H9 (cell line): ENCODE measurements at places on chromosomes 16 and 17. TPM values are rescaled to one million over a fixed set of nuclear protein-coding genes. Genes with fewer than 3 reads are reported as not detected.
A peak's percentile ranks its signal among the peaks of the same experiment; 100 is the strongest.

DNA sequence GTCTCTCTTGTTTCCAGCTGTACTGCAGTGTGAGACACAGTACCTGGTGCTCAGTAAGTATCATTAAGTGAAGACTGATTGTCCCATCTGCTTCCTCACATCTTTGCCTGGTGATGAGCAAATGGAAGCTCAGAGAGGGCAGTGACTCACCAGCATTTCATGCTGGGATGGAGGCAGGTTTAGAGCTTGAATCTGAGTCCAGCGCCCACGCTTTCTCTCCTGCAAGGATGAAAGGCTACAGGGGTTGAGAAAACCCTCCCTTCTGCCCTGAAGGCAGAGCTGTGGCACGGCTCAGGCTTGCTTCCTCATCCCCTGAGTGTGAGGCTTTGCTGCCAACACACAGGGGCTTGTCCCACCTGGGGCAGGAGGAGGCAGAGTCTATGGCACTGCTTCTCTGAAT lies 1.5 kb upstream of the RNF112 start:
- DNase-seq, result no peak
- H3K36me3 ChIP-seq, result no peaks in the 10 kb centered on the region; the same call in 2 of the 3 replicates
- H3K4me3 ChIP-seq, result no peak overlapping the region

- no peaks in the 10 kb centered on the region; the same call in 2 of the 3 replicates for H3K36me3 ChIP-seq
- H3K4me1 ChIP-seq, result no peaks in the 10 kb centered on the region
- DNase-seq, result no peak
- H3K27ac ChIP-seq, result no peak overlapping the region
- H3K4me3 ChIP-seq, result no peak overlapping the region
Observed at GRCh38 chr16:72588551-72588950, 416.6 kb upstream of the PMFBP1 start.

DNA sequence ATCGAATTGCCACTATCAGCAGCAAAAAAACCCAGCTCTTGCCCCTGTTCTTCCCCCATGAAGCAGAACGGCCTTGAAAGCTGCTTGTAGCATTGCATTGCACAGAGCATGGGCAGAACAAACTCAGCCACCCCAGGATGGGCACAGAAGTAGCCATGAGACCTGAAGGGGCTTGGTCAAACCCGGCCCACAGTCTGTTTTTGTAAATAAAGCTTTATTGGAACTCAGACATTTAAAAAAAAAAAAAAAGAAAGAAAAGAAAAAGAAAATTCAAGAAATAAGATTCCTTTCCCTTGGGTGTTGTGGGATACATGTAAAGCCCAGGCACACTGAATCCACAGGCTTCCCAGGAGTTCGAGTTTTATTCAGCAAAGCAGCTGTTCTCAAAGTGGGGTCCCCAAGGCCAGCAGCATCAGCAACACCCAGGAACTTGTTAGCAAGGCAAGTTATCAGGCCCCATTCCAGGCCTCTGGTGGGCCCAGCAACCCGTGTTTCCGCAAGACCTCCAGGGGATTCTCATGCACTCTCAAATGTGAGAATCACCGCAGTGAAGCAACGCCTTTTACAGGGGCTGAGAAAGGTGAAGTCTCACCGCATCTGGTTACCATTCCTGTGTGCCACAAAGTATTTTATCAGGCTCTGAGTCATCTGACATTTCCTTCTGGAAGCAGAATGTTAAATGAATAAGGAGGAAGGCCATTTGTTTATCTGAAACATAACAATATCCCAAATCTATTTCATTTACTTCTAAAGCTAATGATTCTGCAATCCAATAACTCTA lies 108.2 kb downstream of the SLC39A11 start:
- no peaks in the 10 kb centered on the region for H3K36me3 ChIP-seq
- no peak overlapping the region for H3K4me3 ChIP-seq
- no peaks in the 10 kb centered on the region for H3K27me3 ChIP-seq
- H3K27ac ChIP-seq, result no peak overlapping the region
- no peak for DNase-seq

DNA sequence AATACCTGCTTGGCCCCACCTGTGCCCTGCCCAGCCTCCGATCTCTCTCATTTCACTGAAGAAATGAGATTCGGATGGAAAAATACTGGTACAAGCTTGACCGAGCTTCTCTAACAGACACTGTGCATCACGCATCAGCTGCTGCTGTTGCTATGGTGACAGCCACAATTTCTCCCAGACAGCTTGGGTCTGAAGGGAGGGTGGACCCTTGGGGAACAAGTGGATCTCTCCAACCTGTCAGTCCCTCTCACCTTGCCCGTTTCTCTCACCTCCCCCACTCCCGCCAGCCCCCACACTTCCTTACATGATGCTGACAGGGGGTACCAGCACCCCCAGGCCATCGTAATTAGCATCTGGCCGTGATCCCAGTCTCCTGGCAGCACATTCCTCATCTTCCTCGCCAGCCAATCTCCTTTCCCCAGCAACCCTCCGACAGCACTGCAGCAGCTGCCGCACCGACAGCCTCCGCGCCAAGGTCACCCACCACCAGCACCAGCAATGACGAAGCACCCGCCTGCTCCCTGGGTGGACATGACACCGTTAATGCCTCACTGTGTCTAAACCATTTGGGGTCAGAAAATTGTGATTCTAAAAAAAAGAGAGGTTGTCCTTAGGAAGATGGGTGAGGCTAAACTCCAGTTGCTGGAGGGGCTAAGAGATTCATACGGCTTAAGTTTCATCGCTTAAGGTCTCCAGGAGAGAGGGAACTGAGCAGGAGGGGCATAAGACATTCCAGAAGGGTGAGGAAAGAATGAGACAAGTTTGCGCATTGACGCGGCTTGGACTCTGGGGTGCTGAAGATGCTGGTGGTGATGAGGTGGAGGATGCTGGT lies 58.6 kb upstream of the TNRC6A start:
- H3K36me3 ChIP-seq, result no peaks in the 10 kb centered on the region
- peak; percentile 62 for DNase-seq
- H3K4me1 ChIP-seq, result no peaks in the 10 kb centered on the region
- no peaks in the 10 kb centered on the region for H3K27me3 ChIP-seq
- H3K27ac ChIP-seq, result no peak overlapping the region

DNA sequence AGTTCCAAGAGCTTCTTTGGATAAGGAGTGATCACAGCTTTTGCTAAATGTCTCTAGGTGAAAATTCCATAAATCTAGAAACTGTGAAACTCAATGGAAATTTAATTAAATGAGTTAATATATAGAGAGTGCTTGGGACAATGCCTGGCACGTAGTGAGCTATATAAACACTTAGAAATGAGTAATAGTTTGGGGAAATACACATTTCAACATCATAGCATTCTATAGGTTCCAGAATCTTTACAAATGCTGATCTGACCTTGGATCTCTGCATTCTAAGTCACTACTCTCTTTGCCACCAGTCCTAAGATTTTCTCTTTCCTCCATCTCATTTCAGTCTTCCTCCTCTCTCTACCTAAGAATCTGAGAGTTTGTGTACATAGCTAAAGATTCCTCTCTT lies 175.6 kb downstream of the SOX9 start:
- H3K27me3 ChIP-seq, result no peaks in the 10 kb centered on the region
- H3K4me1 ChIP-seq, result no peaks in the 10 kb centered on the region; the same call in 1 of the 2 replicates
- no peaks in the 10 kb centered on the region for H3K36me3 ChIP-seq
- H3K4me3 ChIP-seq, result no peak overlapping the region
- H3K27ac ChIP-seq, result no peak overlapping the region

DNA sequence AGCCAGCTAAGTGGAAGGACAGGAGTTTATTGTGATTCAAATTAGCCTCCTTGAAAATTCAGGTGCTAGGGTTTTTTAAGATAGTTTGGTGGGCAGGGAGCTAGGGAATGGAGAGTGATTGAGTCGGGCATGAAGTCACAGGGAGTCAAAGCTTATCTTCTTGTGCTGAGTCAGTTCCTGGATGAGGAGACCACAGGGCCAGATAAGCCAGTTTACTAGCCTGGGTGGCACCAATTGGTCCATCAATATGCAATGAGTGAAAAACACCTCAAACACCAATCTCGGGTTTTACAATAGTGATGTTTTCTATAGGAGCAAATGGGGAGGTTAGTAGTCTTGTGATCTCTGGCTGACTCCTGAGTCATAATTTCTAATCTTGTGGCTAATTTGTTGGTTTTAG lies 165.1 kb downstream of the ABCC12 start:
- H3K4me1 ChIP-seq, result peaks cover 2% of the 10 kb centered on the region; the same call in 1 of the 2 replicates
- DNase-seq, result peak; percentile 5
- no peak overlapping the region for H3K27ac ChIP-seq
- no peaks in the 10 kb centered on the region; the same call in 2 of the 3 replicates for H3K36me3 ChIP-seq
- no peaks in the 10 kb centered on the region for H3K27me3 ChIP-seq
- H3K4me3 ChIP-seq, result no peak overlapping the region

GRCh38 chr16:87583453-87584131 lies 18.7 kb upstream of the JPH3 start:
- no peaks in the 10 kb centered on the region for H3K4me1 ChIP-seq
- H3K4me3 ChIP-seq, result peak overlapping the region; percentile 21; the same call in 1 of the 3 replicates
- no peaks in the 10 kb centered on the region for H3K27me3 ChIP-seq
- H3K36me3 ChIP-seq, result no peaks in the 10 kb centered on the region

GRCh38 chr16:53901408-53901807 lies 197.5 kb downstream of the FTO start:
- no peak overlapping the region for H3K27ac ChIP-seq
- H3K4me1 ChIP-seq, result no peaks in the 10 kb centered on the region

- H3K4me3 ChIP-seq, result no peak overlapping the region
- 0 out of 2 replicates have a peak, but pooled peaks cover 1% of the 10 kb centered on the region for H3K36me3 ChIP-seq
- H3K27ac ChIP-seq, result no peak overlapping the region
- H3K4me1 ChIP-seq, result no peaks in the 10 kb centered on the region
- DNase-seq, result peak; percentile 46
Observed at GRCh38 chr17:12296209-12296625, 275.5 kb downstream of the MAP2K4 start.

DNA sequence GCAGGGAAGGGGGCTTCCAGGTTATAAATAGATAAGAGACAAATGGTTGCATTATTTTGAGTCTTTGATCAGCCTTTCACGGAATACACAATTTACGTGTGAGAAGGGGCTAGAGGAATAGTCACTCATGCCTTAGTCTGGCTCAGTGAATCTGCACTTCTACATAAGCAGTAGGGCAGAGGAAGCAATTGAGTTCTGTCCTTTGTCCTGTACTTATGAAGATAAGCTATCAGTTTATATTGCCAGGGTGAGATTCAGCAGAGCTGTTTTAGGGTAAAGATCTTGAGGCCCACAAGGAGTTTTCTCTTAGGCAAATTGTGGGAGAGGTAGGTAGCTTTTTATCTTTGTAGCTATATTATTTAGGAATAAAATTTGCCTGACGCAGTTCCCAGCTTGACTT lies 33.3 kb downstream of the TOM1L1 start:
- H3K4me3 ChIP-seq, result no peak overlapping the region
- DNase-seq, result no peak
- H3K27ac ChIP-seq, result no peak overlapping the region
- no peaks in the 10 kb centered on the region for H3K4me1 ChIP-seq

- H3K4me3 ChIP-seq, result no peak overlapping the region
- H3K27ac ChIP-seq, result no peak overlapping the region
- peaks cover 2% of the 10 kb centered on the region; the same call in 1 of the 2 replicates for H3K4me1 ChIP-seq
- no peaks in the 10 kb centered on the region for H3K36me3 ChIP-seq
- DNase-seq, result no peak
Observed at GRCh38 chr17:61291451-61292285, 108.0 kb upstream of the TBX2 start.

DNA sequence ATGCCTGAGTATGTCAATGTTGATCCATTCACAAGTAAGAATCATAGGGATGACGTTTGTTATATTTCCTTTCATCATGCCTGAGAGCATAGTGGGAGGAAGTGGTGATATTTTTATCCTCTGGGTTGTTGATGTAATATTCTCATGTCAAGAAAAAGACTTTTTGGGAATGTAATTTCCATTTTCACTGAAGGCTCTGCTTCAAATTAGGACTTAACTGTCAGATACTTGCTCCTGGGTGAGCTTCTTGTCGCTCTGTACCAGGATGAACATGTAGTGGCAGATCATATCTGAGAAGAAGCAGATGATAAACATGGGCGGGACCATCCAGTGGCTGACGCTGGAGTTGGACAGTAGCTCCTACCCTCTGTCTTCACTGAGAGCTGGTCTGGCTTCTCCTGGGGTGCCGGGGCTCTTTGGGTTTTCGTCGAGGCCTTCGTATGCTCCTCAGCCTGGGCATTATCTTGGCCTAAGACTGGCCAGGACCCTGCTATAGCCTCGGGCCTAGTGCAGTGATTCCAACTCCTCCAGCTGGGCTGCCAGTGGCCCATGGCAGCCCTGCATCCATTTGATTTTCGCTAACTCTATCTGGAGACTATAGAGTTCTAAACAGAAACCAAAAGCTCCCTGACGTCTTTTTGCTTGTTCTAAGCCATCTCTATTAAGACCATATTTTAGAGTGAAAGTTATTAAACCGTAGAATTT lies 19.7 kb downstream of the CYB5B start:
- H3K36me3 ChIP-seq, result peaks cover 4% of the 10 kb centered on the region; the same call in 2 of the 3 replicates
- no peaks in the 10 kb centered on the region for H3K27me3 ChIP-seq
- H3K4me1 ChIP-seq, result no peaks in the 10 kb centered on the region
- H3K4me3 ChIP-seq, result no peak overlapping the region
- no peak for DNase-seq

- no peaks in the 10 kb centered on the region for H3K4me1 ChIP-seq
- peaks cover 17% of the 10 kb centered on the region for H3K36me3 ChIP-seq
- DNase-seq, result no peak
- no peak overlapping the region for H3K4me3 ChIP-seq
- H3K27me3 ChIP-seq, result no peaks in the 10 kb centered on the region
- no peak overlapping the region for H3K27ac ChIP-seq
Observed at GRCh38 chr17:28889996-28890395, 7.5 kb downstream of the FLOT2 start.

DNA sequence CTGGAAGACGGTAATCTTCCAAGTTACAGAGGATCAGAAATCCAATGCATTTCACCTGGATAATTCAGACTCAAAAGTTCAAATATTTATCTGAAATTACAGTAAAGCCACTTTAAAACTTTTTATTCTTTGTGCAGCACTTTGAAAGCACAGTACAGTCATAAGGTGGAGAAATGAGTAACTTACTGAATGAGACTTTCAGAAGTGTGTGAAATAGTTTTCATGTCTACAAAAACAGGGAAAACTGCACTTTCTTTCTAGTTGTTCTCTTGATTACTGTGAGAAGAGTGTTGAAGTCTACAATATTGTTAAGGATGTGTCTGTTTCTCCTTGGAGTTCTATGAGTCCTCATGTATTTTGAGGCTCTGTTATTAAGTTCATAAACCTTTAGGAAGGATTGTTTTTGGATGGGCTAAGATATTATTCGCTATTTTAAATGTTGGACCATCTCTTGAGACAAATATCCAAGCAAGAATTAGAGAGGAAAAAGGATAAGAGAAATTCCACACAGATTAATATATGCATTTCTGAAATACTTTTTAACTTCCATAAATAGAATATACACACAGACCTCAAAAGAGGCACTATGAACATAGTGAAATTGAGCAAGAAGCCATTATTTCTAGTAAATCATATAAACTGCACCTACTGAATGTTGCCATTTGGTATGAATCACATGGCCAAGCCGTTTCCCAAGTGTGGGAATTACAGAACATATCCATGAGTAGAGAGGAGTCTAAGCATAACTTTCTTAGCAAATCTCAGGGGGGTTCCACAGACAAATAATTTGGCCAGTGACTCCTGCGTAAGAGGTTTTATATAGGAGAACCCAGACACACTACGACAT lies 83.6 kb upstream of the PLEKHM1 start:
- H3K27ac ChIP-seq, result no peak overlapping the region
- H3K27me3 ChIP-seq, result no peaks in the 10 kb centered on the region
- no peak overlapping the region for H3K4me3 ChIP-seq
- H3K4me1 ChIP-seq, result peaks cover 2% of the 10 kb centered on the region; the same call in 1 of the 2 replicates
- H3K36me3 ChIP-seq, result peaks cover 2% of the 10 kb centered on the region; the same call in 2 of the 3 replicates
- DNase-seq, result no peak

The IKZF3 gene
- total RNA-seq, result 0.22 and 0.31 TPM in 2 replicates

The ATP2A1 gene
- total RNA-seq, result 3.9 and 4.6 TPM in 2 replicates

The NEUROD2 gene
- not detected in 2 replicates for total RNA-seq

The KRT39 gene
- total RNA-seq, result not detected in 2 replicates

The MILR1 gene
- total RNA-seq, result not detected in 2 replicates

The ADAMTS18 gene
- 0.07 and 0.09 TPM in 2 replicates for total RNA-seq

The IL17C gene
- total RNA-seq, result 0.29 and 0.31 TPM in 2 replicates

The ZNF646 gene
- total RNA-seq, result 25.9 and 29.2 TPM in 2 replicates
